Left cardiac atrium (tissue), 4 donors: ENCODE measurements at places on chromosomes 1 and 21.

DNA sequence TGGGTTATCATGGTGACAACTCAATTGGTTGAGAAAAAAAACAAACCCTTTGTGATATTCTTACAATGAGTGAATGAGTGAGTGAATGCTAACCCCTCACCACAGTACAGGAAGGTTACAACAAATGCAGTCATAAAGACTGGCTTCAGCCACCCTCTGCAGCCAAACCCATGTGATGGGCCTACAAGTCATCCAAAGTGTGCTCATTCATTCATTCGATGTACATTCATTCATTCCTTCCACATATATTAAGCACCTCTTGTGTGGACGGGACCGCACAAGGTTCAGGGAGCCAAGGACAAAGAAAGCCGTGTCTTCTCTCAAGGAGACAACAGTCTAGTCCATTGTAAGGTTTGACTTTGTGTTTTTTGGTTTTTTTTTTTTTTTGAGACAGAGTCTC, 49.4 kb downstream of the WDR4 start:
- no peak for DNase-seq

DNA sequence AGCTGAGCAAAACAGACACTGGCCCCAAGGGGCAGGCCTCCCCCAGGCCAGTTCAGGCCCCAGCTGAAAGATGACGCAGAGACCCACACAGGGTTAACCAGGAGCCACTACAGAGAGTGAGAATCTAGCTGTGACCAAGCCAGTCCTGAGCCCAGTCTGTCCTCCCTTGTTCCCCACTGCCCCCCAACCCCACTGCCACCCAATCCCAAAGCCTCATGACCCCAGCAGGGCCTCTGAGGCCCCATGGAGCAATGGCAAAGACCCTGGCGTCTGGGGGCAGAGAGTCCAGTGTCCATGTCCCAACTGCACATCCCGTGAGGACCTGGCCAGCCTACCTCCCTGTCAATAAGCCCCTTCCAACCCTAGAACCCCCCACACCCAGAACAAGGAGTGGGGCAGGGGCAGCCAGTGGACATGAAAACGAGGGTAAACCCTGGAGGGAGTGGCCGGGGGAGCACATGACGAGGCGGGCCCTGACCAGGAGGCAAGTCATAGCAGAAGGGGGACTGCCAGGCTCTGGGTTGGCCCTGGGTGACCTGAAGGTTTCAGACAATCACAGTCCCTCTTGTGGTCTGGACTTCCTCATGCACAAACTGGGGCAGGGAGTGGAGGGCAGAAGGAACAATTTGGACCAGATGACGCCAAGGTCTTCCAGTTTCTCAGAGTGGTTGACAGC, 100.5 kb downstream of the GLIS1 start:
- no peak for DNase-seq

- DNase-seq: no peak
These were observed 124.3 kb downstream of the OSBPL9 start for GRCh38 chr1:51741121-51741681.

- no peak for DNase-seq
These were observed 11.4 kb upstream of the MNDA start for GRCh38 chr1:158819461-158820443.

DNA sequence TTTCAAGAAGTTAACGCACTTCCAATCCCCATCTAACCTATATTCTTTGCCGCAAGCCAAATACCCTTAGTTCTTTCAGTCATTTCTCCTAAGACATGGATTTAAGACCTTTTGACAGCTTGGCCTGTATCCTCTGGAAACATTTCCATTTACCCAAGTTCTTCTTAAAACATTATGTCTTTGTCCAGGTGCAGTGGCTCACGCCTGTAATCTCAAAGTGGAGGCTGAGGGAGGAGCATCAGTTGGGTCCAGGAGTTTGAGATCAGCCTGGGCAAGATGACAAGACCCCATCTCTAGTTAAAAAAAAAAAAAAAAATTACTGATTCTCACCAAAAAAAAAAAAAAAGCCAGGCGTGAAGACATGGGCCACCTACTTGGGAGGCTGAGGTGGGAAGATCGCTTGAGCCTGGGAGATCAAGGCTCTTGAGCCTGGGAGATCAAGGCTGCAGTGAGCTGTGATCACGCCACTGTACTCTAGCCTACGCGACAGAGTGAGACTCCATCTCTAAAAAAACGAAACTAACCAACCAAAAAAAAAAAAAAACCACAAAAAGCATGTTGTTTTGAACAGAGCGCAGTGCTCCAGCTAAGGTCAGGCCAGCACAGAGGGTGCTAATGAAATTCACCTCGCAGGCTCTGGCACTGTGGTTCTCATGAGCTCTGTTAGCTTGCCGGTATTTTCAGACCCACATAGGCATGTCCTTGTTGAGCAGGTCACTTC, 36.0 kb downstream of the NUAK2 start:
- DNase-seq: no peak
